ENCODE measurements at places on chromosomes 13 and 19.

- no peak for DNase-seq
Observed at GRCh38 chr13:19860884-19861655, 2.4 kb downstream of the ZMYM5 start.

GRCh38 chr19:7293762-7294557 lies at the start of gene INSR:
INSR (minus strand) TSS chr19:7294414; CDS start chr19:7293891, 523 bp downstream.
- DNase-seq, result peak; percentile 7

DNA sequence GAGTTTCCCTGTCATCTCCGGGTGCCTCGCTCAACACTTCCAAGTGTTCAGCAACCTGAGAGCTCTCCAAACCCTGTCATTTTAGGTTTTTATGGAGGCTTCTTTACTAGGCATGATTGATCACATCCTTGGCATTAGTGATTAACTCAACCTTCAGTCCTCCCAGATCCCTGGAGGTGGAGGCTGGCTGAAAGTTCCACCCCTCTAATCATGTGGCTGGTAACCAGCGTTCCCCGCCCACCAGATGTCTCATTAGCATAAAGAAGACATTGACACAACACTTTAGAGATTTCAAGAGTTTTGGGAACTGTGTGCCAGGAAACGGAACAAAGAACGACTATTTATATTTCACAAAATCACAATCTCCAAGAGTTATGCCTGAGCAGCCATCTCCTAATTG lies 71.1 kb upstream of the RGCC start:
- DNase-seq, result no peak

- no peak for DNase-seq
Observed at GRCh38 chr13:77810430-77810829, 108.2 kb downstream of the EDNRB start.

- peak; percentile 71 for DNase-seq
Observed at GRCh38 chr19:6632002-6632621, 37.8 kb downstream of the TNFSF14 start.

DNA sequence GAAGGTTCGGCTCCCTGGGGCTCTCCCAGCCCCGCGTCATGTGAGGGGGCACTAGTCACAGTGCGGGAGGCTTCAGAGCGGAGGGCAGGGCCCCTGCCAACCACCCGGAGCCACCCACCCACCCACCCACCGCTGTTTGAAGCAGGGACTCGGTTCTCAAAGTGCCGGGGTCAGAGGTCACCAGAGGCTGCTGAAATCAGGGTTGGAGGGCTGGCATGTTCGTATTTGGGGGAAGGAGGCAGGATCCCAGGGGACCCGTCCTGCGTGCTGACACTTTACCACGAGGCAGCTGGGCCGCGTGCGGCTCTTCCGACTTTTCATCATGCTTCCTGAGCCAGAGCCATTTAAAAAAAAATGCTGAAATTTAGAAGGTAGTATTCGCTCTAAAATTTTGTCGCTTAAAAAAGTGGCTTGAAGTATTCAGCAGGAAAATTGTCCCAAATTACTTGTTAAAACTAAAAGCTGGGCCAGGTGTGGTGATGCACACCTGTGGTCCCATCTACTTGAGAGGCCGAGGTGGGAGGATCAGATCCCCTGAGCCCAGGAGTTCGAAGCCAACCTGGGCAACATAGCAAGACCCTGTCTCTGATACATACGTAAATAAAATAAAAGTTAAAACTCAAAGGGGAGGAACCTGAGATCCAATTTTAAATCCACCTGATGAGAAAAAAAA lies 21.2 kb downstream of the ATP11A start:
- DNase-seq, result no peak

Data from effector CD8-positive, alpha-beta T cell (primary cell).